Activated CD4-positive, alpha-beta T cell treated with anti-CD3 and anti-CD28 coated beads, Interleukin-2, amount 10 ng/mL, durations not matched to agents 7 days and 5 days (primary cell): ENCODE measurements at places on chromosomes 5 and 9.

DNA sequence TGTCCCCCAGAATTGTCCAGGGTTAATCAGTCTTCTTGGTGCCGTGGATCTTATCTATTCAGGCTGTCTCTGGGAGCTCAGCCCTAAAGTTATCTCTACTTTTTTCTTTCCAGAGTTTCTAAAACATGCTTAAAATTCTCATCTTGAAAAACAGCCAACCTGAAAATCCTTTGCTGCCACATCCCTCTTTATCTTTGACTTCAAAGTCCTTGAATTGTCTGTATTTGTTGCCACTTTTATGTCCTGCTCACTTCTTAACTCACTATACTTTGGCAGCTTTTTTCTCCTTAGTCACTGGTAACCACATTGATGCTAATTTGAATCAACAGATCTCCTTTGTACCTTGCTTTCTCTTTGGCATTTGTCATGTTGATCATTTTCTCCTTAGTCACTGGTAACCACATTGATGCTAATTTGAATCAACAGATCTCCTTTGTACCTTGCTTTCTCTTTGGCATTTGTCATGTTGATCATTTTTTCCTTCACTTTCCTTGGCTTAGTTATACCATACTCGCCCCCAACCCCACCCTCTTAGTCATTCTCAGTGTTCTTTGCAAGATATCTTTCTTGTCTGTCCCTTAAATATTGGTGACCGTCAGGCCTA, 8.5 kb downstream of the DMXL1 start:
- no peak for DNase-seq

GRCh38 chr5:133460172-133460758, 152.1 kb downstream of the FSTL4 start:
- DNase-seq, result peak; percentile 18

GRCh38 chr5:75037106-75037505, 15.3 kb downstream of the GCNT4 start:
- no peak for DNase-seq

DNA sequence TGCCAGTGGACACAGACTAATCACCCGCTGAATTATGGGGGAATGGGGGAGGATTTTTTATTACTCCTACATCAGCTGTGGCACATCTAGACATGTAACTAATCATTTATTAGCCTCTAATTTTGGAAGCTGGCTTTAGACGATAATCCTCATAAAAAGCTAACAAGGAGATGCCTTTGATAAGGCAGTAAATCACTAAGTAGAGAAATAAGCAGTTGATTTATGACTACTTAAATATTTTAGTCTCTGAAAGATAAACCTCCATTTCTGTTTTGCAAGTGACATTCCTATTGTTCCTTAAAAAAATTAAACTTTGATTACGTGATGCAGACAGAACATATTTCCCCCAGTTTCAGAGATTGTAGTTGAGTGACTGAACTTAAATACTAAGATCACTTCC, 206.4 kb upstream of the CDKN2B start:
- no peak for DNase-seq

GRCh38 chr5:143837306-143837848, 25.4 kb downstream of the HMHB1 start:
- DNase-seq, result no peak

DNA sequence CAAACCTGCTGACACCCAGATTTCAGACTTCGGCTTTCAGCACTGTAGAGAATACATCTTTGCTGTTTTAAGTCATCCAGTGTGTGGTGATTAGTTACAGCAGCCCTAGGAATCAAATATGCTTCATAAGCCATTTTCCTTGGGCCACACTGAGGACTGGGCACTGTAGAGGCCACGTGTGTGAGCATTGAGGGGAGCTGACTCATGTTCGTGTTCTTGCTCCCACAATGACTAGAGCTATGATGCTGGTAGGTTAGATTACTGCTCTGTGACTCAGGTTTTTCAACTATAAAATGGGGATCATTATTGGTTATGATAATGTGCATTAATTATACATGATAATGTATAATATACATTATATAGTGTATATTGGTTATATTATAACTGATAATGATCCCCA, 96.5 kb upstream of the PALM2AKAP2 start:
- DNase-seq, result no peak

DNA sequence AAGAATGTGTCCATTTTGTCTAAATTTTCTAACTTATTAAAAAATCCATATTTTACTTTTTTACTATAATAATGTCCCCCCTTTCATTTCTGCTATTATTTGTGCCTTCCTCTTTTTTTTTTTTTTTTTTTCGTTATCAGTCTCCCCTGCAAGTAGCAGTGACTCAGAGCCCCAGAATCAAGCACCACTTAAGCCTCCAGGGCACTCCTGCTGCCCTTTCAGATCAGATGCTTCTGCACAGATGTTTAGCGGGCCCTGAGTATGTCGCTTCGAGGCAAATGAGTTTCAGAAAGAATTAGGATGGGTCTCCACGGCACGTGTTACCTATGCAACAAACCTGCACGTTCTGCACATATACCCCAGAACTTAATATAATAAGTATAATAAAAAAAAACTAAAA, 11.7 kb downstream of the MED7 start:
- no peak for DNase-seq

- DNase-seq, result no peak
Measured at GRCh38 chr5:80083101-80083890, 48.1 kb downstream of the THBS4 start.

- DNase-seq, result no peak
Measured at GRCh38 chr5:110838961-110839360, 100.2 kb downstream of the SLC25A46 start.

DNA sequence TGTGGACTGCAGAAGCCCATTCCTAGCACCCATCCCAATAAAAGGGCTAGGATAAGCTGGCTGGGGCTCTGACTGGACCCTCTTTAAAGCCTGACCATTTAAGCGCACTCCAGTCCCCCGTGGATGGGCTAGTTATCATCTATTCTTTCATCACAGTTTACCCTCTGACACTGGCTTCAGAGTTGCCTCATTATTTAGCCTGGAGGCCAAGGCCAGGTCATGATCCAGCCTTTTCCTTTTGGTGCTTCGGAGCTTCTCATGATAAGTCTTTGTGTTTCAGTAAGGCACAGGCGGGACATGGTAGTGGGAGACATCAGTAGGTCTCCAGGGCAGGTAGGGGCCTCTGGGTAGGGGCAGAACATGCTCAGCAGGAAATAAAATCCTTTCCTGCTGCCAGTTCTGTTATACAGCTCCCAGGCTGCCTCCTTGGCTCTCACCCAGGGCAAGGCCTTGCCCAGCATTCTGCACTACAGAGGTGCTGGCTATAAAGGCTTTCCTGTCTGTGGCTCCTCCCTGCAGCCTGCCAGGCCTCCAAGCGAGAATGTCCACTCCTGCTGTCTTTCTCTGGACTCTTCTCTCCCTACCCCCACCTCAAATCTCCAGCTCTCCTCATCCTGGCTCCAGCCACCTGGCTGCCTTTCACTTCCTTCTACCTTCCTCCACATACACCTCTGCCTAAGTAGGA, 128.8 kb downstream of the FSTL4 start:
- no peak for DNase-seq

DNA sequence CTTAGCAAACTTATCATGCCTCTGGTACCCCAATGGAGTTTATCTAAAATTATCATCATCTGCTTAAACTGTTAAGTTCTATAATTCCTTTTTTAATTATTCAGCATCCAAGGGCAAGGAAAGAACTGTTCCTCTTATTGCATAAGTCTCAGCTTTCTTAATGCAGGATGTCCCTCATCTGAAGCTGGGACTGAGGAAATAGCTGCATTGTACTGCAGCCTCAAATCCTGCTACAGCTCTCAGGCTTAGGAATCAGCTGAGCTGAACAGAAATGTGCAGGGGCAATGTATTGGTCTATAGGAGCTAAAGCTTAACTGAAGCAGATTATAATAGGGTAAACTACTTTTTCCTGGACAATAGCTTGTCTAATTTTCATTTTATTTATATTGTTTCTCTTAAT, 48.0 kb downstream of the HAPLN1 start:
- no peak for DNase-seq

- DNase-seq, result no peak
Measured at GRCh38 chr5:172142709-172143215, 45.3 kb downstream of the STK10 start.

DNA sequence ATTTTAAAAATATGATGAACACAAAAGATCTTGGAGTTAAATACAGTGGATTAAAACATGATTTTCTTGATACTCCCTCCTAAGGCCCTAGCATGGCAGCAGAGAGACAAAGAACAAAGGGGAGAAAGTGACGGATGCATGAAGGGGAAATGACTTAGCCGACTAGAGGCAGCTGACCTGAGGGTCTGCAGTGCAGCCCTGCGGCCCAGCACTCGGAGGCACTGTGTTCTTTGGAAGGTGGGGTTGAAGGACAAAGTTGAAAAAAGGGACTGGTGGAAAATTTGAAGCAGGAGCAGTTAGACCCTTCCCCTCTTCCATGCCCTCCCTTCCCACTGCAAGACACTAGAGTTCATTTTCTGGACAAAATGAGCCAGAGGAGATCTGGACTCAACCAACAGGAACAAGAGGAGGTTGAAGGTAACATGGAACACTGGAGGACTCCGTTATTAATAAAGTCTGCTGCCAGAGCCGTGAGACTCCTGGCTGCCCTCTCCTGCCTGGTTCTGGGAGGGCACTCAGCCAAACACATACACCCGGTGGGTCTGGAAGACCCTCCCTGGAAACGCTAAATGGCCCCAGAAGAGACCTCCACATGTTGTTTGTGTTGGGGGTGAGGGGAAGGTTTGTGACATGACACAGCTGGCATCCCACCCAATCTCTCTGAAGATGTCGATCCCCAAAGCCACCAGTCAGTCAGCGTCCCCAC, 98.1 kb downstream of the JMY start:
- DNase-seq, result no peak

- DNase-seq, result no peak
Measured at GRCh38 chr5:127320032-127320965, 29.7 kb downstream of the MEGF10 start.

DNA sequence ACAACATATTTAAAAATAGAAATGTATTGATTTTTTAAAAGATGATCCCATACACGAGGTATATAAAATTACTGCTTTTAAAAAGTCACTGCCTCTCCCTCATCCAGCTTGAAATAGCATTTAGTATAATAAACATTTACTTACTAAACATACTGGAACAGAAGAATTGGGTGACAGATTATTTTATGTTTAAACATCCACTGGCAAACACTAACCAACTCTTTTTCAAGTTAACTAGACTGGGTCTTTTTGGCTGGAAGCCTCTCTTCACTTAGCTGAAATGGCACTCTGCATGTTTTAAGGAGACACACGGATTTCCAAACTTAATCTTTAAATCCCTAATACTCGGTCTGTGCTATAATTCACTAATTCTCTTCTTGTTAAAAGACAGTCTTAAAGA, 19.0 kb downstream of the CTXN3 start:
- no peak for DNase-seq
